ENCODE measurements at places on chromosomes 6 and 20. TPM values are rescaled to one million over a fixed set of nuclear protein-coding genes. Genes with fewer than 3 reads are reported as not detected.

The MYB gene
- total RNA-seq, result 0.29 TPM

- DNase-seq, result no peak
These were observed 146.2 kb downstream of the TBX18 start for GRCh38 chr6:84618046-84618752.

GRCh38 chr6:142898927-142899895 lies 45.8 kb downstream of the HIVEP2 start:
- no peak for DNase-seq

DNA sequence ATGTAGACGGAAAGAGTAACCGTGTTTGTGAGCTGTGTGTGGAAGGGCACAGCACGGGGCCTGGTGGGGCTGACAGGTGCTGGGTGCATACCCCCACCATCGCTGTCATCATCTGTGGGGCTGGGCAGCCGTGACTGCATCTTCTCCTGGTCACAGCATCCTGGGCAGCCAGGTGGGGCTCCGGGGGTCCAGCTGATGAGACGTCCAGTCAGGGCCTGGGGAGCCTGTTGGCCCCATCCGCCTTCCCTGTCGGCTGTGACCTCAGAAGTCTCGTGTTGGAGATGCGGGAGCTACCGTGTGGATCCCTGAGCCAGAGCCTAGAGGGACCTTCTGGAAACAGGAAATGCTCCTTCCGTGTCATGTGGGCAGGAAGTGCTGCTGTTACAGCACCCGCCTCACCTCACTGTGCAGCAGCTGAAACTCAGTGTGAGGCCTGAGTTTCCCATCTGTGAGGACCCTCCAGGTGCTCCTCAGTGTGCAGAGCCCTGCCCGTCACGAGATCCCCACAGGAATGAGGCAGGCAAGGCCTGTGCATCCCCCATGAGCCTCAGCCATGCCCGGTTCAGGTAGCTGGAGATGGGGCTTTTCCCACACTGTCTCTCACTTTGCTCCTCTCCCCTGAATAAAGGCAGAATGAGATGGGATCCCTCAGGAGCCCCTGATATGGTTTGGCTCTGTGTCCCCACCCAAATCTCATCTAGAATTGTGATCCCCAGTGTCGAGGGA lies 108.7 kb downstream of the ERMARD start:
- peak; percentile 72 for DNase-seq

The TRIM10 gene
- total RNA-seq, result not detected

The B3GAT2 gene
- total RNA-seq, result not detected

The SAMD3 gene
- 1.5 TPM for total RNA-seq

GRCh38 chr6:100271625-100272024 lies 193.1 kb downstream of the SIM1 start:
- no peak for DNase-seq

GRCh38 chr20:48802216-48802615 lies 25.6 kb downstream of the PREX1 start:
- DNase-seq, result no peak

DNA sequence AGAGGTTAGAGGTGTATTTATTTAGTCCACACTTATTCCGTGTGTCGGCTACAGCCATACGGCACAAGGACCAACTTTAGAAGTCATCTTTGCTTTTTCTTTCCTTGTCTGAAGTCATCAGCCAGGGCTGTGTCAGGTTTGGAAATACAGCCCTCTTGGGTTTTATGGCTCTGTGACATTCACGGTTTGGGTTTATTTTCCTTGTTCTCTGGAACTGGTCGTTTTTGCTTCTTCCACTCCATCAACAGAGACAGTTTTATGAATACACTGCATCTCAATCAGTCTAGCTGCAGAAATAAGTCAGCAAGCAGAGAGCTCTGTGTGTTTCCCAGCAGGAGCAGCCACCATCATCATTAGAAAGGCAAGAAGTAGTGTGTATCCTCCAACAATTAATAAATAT lies 132.5 kb downstream of the TBC1D7 start:
- DNase-seq, result no peak

The PRRC2A gene
- 119 TPM for total RNA-seq

The FAM83B gene
- total RNA-seq, result not detected

GRCh38 chr6:82861121-82861520 lies 204.5 kb downstream of the UBE3D start:
- DNase-seq, result no peak

The USP49 gene
- 3.1 TPM for total RNA-seq

DNA sequence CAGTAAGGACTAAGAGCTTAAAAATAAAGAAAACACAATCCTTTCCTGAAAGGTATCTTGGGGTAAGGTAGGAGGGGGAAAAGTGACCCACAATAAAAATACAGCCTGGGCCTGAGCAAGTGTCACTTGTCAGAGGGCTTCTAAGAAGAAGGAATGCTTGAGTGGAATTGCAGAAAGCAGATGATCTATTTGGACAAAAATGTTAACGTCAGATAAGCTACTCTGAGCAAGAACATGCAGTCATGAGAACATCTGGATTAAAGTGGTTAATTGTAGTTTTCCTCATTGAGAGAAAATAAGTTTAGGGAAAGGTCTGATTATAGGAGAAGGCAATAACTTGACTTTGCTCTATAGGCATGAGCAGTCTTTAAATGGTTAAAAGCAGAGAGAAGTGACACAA lies 581.9 kb downstream of the HTR1B start:
- DNase-seq, result no peak

The MACROD2 gene
- 25.5 TPM for total RNA-seq

DNA sequence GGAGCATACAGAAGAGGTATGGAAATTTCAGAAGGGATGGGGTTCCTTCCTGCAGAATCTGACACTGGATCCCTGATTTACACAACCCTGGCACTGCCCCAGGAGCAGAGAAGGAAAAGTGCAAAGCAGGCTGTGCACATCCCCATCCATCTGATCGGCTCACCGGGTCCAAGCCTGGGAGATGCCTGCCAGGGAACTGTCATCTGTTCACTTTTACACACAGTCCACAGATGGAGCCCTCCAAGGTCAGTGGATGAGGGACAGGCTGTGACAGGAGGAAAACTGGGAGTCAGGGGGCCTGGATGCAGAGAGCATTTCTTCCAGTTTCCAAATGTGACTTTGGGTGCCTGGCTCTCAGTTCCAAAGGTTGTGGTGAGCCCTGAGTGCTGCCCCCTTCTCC lies 11.0 kb upstream of the SYNDIG1 start:
- DNase-seq, result peak; percentile 52

DNA sequence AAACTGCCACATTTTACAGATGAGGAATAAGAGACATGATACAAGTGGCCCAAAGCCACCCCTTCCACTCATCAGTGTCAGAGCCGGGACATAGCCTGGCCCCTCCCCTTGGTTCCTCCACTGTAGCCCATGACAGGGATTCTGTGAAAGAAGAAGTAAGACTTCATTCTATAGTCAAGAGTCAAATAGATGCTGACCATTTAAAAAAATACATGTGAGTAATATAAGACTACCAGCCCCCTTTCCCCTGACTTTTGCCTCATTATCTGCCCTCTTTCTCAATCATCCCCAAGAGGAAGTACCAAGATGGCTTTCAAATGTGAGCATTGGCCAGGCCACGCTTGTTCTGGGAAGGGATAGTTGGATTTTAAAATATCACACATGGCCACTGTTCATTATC lies 57.8 kb upstream of the TAB2 start:
- DNase-seq, result no peak

The VGLL2 gene
- total RNA-seq, result not detected

- no peak for DNase-seq
These were observed 17.0 kb downstream of the CRISP1 start for GRCh38 chr6:49849213-49849907.

The TP53TG5 gene
- 2.0 TPM for total RNA-seq

DNA sequence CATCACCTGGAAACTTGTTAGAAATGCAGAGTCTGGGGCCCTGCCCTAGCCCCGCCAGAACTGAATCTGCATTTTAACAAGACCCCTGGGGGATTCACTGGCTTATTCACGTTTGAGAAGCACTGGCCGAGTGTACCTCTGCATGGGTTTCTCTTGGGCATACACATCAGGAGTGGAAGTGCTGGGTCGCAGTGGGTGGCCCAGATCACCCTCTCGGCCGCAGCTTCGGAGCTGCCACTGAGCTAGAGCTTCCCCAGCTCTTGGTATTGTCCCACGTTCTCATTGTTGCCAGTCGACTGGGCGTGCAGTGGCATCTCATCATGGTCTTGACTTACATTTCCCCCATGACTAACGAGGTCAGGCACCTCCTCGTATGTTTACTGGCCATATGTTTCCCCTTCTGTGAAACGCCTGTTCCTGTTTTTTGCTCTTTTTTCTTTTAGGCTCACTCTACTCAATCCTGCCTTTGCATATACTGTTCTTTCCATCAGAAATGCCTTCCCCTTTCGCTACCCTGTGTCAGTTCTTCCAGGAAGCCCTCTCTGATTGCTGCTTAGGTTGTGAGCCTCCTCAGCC lies 3.0 kb upstream of the DLGAP4 start:
- no peak for DNase-seq

DNA sequence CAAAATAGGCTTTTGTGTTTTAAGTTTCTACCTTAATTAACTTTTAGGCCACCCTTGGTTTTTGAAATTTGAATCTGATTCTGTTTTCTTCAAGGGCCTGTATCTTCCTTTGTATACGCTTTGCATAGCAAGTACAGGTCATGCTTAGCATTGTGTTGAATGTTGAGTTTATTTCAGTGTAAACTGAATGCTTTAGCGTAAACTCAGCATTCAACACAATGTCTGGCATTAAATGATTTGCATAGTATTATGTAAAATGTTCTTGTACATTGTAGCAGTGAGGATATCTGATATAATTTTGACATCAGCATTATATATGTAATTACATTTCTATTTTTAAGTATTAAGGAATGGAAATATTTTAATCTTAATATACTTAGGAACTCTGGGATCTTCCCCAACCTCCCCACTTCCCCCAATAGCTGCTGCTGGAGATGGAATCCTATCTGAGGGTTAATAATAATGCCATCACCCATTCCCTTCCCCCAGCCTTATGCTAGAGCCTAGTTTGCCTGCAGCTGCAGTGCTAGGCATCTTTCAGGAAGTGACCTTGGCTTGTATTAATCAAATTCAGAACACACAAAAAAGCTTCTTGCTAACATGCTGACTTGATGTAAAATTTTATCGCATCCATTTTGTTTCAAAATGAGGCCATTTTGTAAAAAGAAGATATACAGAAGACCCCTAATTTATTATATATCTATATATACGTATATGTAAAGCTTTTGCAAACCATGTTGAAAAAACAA lies 73.1 kb downstream of the NCOA3 start:
- DNase-seq, result no peak

- no peak for DNase-seq
These were observed 4.7 kb downstream of the ADA start for GRCh38 chr20:44646641-44647274.

DNA sequence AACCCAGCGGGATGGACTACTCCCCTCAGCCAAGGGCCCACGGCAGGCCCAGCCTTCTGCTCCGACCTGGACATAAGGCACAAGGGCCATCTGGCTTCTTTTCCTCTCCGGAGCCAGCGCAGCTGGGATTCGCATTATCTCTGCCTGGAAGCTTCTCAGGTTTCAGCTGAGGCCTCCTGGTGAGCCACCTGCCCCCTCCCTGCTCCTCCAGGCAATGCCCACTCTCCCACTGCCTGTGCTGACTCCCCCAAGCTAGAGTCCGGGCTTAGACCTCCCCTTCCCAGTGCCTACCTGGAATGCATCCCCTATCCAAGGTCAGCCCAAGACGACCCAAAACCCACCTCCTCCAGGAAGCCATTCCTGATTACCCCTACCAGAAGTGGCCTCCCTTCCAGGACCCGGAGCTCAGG lies 60.7 kb downstream of the EZR start:
- DNase-seq, result no peak

- DNase-seq, result no peak
These were observed 19.3 kb upstream of the LY86 start for GRCh38 chr6:6569096-6569810.

- DNase-seq, result no peak
These were observed 56.3 kb downstream of the RTN4IP1 start for GRCh38 chr6:106572875-106573585.

DNA sequence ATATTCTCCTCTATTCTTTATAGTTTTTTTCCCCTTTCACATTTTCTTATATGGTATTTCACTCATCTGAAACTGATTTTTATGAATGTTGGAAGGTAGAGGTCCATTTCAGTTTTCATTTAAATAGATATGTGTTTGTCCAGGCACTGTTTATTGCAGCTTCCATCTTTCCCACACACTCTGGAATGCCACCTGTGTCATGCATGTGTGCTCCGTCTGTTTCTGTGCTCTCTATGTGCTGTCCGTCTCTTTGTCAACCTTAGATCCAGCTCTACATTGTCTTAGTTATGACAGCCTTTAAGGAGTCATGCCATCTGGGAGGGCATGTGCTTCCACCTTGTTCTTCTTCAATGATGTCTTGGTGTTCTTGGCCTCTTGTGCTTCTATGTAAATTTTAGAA lies 36.4 kb upstream of the RREB1 start:
- no peak for DNase-seq

- DNase-seq, result no peak
These were observed 18.7 kb upstream of the MEI4 start for GRCh38 chr6:77633993-77634715.

DNA sequence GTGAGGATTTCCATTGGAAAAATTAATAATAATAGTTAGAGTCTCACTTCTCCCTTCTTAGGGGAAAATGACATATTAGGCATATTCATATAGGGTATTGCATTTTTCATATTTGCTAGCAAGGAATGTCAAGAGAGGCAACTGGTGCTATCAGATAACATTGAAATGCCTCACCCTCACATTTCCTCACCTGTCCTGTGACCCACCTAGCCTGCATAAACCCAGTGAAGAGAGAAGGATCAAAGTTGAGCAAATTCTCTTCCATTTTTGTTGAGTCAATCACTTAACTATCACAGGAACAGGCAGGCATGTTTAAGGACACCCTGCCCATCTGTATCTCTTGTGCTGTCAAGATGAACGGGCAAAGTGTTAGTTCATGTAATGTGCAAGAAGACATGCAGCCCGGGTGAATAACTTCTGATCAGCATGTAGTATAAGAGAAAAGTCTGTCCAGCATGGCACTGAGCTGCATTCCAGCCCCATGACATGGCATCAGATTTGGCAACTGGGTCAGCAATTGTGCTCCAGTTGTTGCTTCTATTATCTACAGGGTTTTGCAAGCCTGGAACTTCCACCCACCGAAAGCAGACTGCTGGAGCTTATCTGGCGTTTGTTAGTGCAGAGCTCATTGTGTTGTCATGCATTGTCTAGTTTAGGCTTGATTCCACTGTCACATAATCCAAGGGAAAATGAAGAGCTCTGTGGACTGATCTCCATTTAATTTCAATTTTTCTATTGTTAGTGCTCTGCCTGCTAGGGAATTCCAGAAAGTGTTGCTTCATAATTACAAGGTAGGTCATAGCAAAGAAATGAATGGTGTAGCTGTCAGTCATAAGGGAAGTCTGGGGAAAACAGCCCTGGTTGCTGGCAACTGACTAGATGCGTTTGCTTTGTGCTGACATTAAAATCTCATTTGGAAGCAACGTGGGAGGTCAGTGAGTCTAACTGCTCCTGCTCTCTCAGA lies 138.4 kb upstream of the TNFAIP3 start:
- no peak for DNase-seq

All from posterior vena cava (tissue), 2 donors.